ENCODE measurements at places on chromosomes 3 and 15.

GRCh38 chr15:88615303-88616107 is 5.6 kb upstream of the AEN start:
- no peak for DNase-seq

- DNase-seq = no peak
Measured at GRCh38 chr15:93126599-93126998, 37.6 kb upstream of the RGMA start.

DNA sequence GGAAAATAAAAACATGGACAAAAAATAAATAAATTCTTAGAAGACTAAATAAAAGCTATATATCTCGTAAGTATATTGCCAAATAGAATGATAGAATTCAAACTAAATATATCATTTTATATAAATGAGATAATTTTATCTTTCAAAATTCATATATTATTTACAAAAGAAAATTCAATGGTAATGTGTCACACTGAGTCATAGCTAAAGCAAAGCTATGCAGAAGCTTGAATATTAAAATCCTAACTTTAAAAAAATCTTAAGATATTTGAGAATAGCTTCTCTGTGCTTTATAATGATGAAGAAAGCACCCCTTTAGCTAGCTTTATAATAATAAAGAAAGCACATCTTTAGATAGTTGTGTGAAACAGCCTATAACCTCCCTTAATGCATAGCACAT is 1010.8 kb downstream of the OTOL1 start:
- DNase-seq = peak; percentile 24

DNA sequence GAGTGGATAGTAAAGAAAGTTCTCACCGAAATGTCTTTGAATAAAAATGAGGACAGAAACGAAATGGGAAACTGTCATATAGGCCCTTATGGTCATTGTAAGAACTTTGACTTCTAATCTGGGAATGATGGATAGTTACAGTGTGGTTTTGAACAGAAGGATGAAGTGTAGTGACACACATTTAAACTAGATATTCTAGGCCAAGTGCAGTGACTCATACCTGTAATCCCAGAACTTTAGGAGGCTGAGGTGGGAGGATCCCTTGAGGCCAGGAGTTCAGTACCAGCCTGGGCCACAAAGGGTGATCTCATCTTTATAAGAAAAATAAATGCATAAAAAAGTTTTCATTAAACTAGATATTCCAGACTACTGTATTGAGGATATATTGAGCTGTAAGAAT is 452.8 kb downstream of the ROBO1 start:
- no peak for DNase-seq

DNA sequence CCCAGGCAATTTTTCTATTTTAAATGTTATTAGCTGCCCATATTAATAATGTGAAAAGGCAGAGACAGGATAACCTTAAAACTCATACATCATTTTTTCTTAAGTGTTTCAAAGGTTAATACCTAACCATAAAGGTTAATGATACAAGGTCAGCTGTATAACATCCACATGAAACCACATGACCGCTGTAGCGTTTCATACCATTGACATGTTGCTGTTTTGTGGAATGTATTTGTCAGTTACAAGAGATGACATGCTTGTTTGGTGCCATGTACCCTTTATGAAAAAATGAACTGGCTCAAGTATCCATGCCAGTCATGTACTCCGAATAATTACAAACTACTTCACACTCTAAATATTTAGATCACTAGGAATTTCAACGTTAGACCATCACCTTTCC is 207.4 kb downstream of the FMN1 start:
- no peak for DNase-seq

GRCh38 chr3:194929578-194929960 is 243.9 kb downstream of the FAM43A start:
- no peak for DNase-seq

Measured in amniotic epithelial cell (primary cell).